Stimulated activated CD4-positive, alpha-beta T cell treated with anti-CD3 and anti-CD28 coated beads, Interleukin-1b, Interleukin-23, amount 100 ng/mL, for 24 hours (primary cell): ENCODE measurements at places on chromosomes 3 and 15.

- no peak for DNase-seq
Measured at GRCh38 chr3:93867425-93867824, 106.3 kb downstream of the PROS1 start.

DNA sequence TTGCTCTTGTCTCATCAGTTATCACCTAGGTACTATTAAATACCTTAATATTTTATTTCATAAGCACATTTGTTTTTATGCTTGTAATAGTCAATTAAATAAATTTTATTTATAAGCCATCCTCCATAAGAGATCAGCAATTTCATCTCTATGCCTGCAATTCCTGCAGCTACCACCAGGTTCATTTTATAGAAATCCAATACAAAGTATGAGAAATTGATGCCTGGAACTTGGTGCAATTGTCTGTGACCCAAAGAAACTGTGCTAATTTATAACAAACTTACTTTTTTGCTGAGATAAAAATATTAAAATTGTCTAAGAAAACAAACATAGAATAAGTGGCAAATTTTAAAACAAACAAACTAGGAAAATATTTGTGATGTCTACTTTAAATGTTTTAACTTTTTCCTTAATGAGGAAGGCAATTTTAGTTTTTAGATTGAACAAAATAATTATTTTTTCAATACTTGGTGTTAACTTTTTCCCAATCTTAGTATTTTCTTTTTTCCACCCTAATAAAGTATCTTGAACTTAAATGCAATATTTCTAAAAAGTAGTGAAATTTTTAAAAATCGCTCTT is 1026.6 kb downstream of the ROBO1 start:
- no peak for DNase-seq

- no peak for DNase-seq
Measured at GRCh38 chr15:92074646-92075045, 221.1 kb downstream of the SLCO3A1 start.

DNA sequence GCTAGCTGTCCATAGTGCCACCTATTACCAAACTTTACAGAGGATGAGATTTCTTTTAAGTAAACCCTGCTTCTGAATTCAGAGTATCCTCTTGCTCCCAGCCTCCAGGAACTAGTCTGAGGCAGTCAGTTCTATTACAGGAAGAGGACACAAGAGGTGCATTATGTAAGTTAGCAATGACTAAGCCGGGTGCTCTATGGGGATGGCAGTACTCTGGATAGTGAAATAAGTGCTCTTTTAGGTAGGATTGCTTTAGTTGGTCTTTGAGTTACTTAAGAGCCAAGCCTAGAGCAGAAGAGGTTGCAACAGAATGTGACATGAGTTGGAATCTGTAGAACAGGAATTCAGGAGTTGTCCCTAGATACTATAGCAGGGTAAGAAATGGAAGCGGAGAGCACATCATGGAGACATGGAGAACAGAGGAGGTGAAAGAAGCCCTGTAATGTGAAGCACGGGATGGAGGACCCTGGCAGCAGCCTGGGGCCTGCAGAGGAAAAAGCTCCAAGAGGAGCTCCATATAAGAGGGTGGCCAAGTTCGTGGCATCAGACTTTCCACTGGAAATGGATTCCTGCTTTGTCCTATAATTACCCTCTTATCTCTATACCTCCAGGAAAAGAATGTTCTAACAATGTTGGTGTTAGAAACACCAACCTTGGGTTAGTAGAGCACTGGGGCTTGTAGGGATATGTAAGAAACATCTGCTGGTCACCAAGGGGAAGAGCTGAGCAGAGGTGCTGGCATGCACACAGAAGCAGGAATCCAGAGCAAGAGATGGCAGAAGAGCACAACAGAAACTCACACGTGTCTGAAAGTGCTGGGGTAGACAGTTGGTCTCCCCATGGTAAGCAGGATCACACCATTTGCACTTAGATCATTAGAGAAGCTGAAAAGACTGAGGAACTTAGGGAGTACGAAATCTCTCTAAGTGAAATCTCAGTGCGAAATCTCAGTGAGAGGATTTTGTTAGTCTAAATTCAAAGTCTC is 851.1 kb downstream of the FHIT start:
- DNase-seq: no peak

DNA sequence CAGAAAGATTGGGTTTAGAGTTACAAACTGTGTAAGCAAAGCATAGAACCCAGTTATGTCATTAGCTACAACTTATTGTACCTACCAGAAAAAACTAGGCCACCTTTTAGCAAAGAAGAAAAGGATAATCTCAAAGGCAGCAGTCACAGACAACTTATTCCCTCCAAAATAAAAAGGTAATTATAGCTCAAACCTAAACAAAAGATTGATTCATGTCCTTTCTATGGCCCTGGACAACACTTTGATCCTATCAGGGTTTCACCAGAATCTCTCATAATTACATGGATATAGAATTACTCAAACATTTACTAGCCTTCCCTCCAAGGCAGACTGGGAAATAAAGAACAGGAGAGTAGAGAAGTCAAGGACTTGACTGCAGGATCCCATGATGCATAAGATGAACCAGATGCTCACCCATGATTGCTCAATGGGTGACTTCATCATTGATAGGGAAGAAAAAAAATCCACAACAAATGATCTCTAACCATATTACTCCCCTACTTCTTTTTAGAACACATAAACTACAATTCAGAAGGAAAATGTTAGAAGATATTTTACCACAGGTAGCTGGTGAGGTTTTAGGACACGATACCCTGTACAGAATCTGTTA is 17.4 kb downstream of the DET1 start:
- DNase-seq: no peak

DNA sequence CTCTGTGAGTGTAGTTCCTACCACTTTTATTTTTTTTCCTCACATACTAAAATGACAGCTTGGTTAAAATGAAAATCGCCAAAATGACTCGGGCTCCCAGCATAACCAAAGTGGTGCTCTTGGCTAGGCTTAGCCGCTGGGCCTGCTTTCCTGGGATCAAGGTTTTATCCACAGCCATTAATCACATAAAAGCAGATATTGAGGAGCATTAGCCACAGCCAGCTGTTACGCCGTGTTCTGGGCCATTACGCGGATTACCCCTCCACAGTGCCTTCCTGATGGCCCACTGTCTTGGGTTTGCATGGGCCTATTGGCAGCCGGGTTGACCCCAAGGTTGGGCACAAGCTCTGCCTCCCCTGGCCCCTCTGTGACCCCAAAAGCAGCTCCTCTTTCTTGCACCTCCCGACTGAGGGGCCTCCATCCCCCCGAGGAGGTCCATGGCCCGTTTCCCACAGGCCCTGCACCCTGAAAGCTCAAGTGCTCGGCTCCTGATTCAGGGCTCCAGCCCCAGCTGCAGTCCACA is 30.4 kb upstream of the TRPM1 start:
- no peak for DNase-seq

- DNase-seq: no peak
Measured at GRCh38 chr3:151625586-151625985, 108.1 kb upstream of the AADACL2 start.

- DNase-seq: no peak
Measured at GRCh38 chr15:56343879-56344278, 21.3 kb upstream of the TEX9 start.

- DNase-seq: no peak
Measured at GRCh38 chr3:98038876-98039275, 3.8 kb upstream of the GABRR3 start.

GRCh38 chr3:52978109-52978754 is 67.6 kb downstream of the SFMBT1 start:
- DNase-seq: no peak

DNA sequence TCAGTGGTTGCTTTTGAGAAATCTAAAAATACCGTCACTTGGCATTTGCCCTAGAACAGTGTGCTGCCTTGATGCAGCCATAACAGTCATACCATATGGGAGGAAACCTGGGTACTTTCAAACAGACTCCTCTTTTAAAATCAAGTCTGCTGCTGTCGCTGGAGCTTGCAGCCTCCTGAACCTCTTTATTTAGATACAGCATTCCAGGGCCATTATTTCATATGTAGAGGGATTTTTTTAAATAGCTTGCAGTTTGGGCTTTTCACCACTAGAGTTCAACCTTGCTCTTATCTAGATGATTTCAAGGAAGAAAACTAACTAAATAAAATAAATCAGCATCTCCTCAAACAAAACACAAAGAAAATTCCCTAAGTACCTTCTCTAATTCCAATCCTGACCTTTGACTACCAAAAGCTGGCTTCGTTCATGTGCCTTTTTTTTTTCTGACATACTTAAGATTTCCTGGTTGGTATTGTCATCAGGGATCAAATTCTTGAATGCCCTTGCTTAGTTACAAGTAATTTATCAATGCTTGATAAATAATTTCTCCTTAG is 111.6 kb downstream of the KBTBD8 start:
- no peak for DNase-seq

GRCh38 chr3:107263269-107264021 is 113.8 kb upstream of the CCDC54 start:
- DNase-seq: no peak

GRCh38 chr15:101171954-101172353 is 79.9 kb downstream of the CHSY1 start:
- DNase-seq: no peak

- no peak for DNase-seq
Measured at GRCh38 chr3:46990573-46991374, 11.3 kb downstream of the NBEAL2 start.

DNA sequence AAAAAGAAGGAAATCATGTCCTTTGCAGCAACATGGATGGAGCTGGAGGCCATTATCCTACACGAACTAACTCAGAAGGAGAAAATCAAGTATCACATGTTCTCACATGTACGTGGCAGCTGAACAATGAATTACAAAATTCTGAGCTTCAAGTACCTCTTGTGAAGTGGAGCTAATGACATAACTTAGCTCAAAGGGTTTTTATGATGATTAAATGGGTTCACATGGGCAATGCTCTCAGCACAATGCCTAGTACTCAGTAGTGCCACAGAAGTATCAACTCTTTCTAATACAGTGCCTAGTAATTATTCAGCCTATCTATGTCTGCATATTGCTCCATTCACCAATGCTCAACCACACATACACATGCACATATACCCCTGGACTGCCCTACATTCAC is 407.5 kb upstream of the WNT5A start:
- DNase-seq: no peak

- no peak for DNase-seq
Measured at GRCh38 chr15:98067339-98067738, 106.8 kb downstream of the ARRDC4 start.

DNA sequence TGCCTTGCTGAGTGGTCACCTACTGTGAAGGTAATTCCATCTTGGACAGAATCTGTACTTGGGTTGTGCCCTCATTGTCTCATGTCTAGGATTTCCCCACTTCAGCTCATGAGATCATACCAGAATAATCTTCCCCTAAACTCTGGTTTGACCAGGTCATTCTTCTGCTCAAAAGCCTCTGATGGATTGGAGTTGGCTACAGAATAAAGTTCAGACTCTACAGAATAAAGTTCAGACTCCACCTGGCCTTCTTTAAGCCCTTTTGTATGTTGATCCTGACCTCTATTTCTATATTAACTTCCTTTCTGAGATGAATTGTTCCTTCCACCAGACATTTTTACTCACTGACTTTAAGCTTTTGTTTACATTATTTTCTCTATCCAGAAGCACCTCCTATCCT is 6.4 kb upstream of the GLCE start:
- no peak for DNase-seq

GRCh38 chr3:73746623-73747022 is 121.9 kb upstream of the PDZRN3 start:
- no peak for DNase-seq

DNA sequence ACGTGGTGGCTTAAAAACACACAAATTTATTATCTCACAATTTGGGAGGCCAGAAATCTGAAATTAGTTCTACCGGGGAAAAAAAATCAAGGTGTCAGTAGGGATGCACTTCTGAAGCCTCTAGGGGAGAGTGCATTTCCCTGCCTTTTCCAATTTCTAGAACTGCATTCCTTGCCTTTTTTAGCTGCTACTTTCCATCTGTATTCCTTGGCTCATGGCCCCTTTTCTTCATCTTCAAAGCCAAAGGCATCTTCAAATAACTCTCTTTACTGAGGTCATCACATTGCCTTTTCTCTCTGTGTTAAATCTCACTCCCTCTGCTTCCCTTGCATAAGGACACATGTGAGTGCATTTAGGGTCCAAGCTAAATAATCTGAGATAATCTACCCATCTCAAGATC is 69.5 kb upstream of the NEO1 start:
- DNase-seq: no peak

- DNase-seq: no peak
Measured at GRCh38 chr15:80982205-80982604, 7.4 kb downstream of the MESD start.

DNA sequence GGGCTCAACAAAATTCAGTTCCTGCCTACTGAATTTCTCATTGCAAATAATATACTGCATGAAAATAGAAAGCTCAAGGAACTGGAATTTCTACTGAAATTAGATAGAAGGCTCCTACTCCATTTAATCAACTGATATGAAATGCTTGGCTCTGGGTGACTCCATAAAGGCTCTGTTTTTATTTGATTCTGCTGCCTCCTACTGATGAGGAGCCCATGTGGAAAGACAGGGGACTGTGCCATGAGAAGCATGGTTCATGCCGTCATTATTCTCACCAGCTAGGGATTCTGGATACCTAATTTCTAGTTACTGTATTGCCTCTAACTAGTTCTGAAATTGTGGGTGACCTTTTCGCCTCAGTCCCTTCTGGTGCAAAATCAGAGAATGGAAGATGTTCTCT is 366.2 kb upstream of the DPH6 start:
- DNase-seq: no peak

DNA sequence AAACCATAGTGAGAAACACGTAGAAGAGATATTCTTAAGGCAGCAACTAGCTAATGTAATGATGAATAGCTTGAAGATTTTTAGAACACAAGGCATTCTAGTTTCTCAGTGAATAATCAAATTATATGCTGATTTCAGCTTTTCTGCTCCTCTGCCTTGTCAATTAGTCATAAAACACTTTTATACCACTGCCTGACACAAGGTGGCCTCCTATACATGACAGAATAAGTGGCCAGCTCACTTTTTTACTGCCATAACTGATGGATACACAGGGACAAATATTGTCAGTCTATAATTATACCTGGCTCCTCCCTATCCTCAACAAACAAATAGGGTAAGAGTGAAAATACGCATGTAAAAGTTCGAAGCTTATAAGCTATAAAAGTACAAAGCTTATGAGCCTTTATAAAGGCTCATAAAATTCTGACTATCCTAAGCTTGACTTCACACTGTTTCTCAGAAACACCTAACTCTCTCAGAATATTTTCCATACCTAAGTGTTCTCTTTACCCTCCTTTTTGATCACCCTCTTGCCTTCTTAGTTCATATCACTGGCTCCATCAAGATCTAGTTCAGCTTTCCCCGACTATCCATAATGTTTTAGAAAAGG is 81.6 kb downstream of the HERC1 start:
- no peak for DNase-seq
